Large intestine (tissue), 12 donors: ENCODE measurements at places on chromosomes 5 and 9.
A peak's percentile ranks its signal among the peaks of the same experiment; 100 is the strongest.

GRCh38 chr5:179803651-179804554 lies 2.8 kb downstream of the MGAT4B start:
- no peak for DNase-seq

- DNase-seq, result no peak
Measured at GRCh38 chr9:84216151-84216550, 124.4 kb downstream of the SLC28A3 start.

GRCh38 chr5:1253456-1254105 lies 28.4 kb downstream of the SLC6A18 start:
- no peak for DNase-seq

GRCh38 chr5:89080467-89081116 lies 197.6 kb upstream of the MEF2C start:
- no peak for DNase-seq

DNA sequence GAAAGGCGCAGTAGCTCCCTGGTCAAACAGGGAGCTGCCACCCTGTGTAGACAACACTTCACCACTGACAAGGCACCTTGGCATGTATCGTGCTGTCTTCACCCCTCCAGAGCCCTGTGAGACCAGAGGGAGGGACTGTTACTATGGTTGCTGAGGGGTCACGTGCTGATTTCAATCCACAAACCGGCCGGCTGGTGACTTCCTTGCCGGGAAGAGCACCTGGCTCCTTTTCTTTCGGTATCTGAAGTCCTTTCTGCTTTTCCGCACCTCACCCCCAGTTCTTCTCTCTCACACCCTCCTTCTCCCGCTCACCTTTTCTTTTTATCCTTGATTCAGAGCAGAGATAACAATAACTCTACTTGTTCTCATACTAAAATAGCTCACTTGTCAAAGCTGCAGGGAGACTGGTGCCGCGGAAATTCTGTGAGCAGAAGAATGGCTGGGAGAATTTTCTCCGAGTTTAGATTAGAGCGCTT lies 327.2 kb downstream of the ZSWIM6 start:
- DNase-seq, result peak; percentile 88

DNA sequence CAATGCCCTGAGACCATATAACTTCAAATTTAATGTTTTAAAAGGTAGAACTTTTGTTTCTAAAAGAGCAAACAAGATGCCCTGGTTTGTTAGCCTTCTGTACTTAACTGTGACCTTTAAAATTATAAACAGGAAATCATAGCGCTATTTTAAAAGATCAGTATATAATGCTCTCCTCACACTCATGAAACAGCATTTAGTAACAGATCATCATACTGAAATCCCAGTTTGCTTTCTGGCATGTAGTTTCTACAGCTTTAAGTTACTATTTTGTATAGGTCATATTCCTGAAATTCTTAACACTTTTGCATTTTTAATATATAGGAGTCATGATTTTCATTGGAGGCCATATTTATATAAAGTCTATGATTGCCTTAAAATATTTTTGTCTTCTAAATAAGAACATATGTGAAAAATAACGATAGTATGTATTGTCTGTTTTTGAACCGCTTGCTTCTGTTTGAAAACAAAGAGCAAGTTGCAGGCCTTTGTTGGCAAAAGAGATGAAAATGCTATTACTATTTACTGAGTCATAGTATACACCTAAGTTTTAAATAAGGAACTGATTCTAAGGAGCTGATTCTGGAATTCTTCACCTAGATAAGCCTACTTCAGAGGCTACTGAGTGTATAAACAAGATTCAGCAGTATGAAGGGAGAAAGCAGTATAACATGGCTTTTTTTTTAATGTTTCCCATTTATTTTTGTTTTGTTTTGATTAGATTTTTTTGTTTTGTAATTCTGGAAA lies 20.5 kb downstream of the SRFBP1 start:
- DNase-seq, result no peak

GRCh38 chr9:113526841-113527240 lies 63.3 kb downstream of the RGS3 start:
- no peak for DNase-seq

- no peak for DNase-seq
Measured at GRCh38 chr5:88606626-88607025, 276.4 kb downstream of the MEF2C start.

GRCh38 chr9:82201196-82201595 lies 212.6 kb downstream of the SPATA31D1 start:
- no peak for DNase-seq

GRCh38 chr9:16784002-16784401 lies 86.5 kb downstream of the BNC2 start:
- DNase-seq, result no peak
